NCI-H82 (cell line): ENCODE measurements at places on chromosomes 6 and 20.

- peak; percentile 94 for DNase-seq
These were observed 29.3 kb upstream of the TRIM27 start for GRCh38 chr6:28953039-28953584.

DNA sequence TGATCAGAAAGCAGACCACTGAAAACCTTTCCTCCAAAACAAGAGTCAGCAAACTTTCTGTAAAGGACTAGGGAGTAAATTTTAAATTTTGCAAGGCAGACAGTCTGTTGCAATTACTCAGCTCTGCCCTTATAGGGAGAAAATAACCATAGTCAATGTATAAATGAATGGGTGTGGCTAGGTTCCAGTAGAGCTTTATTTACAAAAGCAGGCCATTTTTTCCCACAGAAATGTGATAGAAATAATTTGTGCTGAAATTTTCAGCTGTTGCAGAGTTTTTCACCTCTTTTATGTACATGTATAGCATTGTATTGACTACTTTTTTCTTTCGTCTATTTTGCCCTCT is 7.7 kb downstream of the AMD1 start:
- DNase-seq, result no peak

- DNase-seq, result peak; percentile 22
These were observed at the start of gene TTBK1 for GRCh38 chr6:43242908-43243663. Gene TTBK1 (plus strand): TSS chr6:43243481. CDS start chr6:43246661, 3,180 bp downstream.

DNA sequence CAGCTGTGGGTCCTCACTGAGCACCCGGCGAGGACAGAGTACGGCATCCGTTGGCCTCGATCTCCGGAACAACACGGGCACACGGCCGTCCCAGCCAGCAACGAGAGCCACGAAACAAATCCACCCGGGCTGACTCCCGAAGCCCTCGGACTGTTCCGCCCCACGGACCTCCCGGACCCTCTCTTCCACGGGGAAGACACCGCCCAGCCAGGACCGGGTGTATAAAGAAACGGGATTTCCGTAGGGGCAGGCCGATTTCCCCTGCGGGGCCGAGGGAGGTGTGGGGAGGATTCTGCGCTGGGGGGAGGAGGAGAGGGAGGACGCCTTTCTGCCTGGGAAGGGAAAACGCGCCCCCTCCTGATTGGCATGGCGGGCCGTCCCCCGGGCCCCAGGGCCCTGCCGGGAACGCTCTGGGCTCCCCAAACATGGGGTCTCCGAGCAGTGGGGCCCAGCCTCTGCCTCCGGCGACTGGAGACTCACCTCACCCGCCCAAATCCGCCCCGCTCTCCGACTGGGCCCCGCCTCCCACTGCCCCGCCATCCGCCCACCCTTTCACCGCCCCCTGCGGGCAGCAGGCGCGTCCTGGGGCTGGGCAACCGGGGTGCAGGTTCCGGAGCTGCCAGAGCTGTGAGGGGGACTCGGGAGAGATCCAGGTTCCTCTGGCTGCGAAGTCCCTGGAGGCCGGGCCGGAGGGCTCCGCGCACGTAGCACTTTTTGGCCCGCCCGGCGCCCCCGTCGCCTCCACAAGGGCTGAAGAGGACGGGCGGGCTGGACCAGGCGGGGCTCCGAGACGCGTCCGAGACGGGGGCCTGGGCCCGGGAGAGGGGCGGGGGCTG is 679 bp upstream of the PPDPF start:
- DNase-seq, result peak; percentile 62

GRCh38 chr6:8814440-8815000 is 379.2 kb upstream of the SLC35B3 start:
- no peak for DNase-seq
